ENCODE measurements at places on chromosomes 13 and 19.

GRCh38 chr13:86976521-86977324 is 694.4 kb upstream of the SLITRK5 start:
- DNase-seq = no peak

DNA sequence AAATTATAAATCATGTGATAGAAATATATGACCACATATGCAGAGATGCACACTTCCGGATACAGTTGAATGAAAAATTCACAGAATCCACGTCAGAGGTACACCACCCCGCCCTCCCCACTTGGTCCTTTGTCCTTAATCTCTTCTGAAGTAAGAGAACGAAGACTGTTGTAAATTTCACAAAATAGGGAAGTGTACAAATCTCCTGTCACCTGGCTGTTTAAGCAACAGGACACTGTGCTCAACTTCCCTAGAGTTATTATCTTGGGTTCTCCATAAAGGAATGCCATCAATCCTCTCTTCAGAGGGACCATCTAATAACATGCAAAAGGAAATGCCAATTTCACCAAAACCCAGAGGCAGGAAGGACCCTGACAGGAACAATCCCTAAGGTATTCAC is 10.5 kb upstream of the CEACAM6 start:
- no peak for DNase-seq

DNA sequence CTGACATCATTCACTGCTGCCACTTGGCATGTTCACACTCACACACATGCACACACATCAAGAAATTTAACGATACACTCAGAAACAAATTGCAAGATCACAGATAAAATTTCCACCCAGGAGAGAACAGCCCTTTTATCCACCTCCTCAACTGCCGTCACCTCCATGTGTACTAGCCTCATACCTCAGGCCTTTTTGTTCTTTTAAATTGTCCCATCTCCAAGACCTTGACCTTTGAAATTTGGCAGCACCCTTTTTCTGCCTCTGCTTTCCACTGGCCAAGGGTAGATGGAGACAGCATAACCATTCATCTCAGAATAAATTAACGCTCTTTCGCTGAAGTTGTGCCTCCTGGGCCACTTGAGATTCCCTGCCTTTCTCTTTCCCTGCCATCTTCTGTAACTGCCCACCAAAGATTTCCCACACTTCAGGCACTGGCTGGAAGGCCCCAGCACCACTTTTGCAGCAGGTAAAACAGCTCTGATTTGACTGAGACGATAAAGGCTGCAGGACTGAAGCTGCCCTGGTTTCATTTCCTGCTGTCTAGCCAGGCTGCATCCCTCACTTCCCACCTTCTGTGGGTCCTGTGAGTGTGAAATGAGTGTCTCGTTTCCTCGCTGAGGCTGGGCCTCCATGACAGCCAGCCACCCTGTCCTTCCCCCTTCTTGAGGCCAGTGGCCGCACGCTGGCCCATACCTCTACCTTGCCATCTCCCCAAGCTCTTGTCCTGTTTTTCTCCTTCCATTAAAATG is 39.3 kb downstream of the MBNL2 start:
- no peak for DNase-seq

GRCh38 chr19:2059422-2060201 is 8.6 kb upstream of the MKNK2 start:
- DNase-seq = no peak

GRCh38 chr19:4704317-4704673 is 19.3 kb downstream of the DPP9 start:
- DNase-seq = no peak

DNA sequence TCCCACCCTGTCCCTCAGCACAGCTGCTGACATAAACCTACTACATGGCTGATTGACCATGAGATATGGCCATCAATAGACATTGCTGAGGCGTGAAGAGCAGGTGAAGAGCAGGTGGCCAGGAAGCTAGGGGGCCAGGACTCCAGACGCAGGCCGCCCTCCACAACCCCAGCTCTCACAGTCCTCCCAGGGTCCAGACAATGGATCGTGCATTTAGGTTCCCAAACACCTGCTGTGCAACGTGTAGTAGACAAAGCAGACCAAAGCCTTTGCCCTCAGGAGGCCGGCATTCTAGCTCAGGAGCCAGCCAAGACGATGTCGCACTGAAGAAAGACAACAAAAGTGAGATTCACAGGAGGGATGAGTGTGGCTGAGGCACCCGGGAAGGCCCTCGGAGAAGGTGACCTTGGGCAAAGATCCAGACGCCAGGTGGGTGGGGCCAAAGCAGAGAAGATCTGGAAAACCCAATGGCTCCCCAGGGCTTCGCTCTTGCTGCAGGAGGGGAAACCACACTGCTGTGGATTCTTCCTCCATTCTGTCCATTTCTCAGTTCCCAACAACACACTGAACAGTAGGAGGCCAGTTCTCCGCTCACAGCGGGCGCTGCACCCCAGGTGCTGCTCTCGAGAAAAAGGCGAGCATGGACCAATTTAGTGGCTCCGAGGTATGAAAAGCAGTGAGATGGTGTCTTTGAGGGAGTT is 1.4 kb downstream of the FFAR1 start:
- no peak for DNase-seq

DNA sequence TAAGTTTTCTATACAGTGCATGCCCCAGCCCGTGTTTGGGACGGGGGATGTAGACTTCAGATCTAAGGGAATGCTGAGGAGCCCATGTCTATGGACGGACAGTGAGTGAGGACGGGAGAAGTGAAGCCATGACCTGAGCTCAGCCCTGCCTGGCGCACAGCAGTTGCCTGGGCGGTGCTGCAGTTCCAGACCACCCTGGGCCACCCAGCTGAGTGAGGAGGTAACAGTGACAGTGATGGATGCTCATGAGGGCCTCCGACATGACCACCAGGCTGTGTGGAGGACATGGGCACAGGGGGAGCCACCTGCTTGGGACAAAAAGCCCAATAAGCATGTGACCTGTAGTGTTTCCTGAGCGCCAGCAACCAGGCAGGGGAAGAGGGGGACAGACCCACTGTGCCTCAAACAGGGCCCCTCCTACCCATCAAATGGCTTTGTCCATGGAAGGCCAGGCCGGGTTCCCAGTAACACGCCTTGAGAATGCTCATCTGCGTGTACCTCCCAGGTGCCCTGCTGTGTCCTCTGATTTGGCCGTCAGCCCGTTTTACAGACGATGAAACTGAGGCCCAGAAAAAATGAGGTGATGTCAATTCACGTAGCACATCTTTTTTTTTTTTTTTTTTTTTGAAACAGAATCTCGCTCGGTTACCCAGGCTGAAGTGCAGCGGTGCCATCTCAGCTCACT is 22.6 kb downstream of the NOSIP start:
- no peak for DNase-seq

- no peak for DNase-seq
Measured at GRCh38 chr19:19459073-19459472, 53.6 kb downstream of the GATAD2A start.

DNA sequence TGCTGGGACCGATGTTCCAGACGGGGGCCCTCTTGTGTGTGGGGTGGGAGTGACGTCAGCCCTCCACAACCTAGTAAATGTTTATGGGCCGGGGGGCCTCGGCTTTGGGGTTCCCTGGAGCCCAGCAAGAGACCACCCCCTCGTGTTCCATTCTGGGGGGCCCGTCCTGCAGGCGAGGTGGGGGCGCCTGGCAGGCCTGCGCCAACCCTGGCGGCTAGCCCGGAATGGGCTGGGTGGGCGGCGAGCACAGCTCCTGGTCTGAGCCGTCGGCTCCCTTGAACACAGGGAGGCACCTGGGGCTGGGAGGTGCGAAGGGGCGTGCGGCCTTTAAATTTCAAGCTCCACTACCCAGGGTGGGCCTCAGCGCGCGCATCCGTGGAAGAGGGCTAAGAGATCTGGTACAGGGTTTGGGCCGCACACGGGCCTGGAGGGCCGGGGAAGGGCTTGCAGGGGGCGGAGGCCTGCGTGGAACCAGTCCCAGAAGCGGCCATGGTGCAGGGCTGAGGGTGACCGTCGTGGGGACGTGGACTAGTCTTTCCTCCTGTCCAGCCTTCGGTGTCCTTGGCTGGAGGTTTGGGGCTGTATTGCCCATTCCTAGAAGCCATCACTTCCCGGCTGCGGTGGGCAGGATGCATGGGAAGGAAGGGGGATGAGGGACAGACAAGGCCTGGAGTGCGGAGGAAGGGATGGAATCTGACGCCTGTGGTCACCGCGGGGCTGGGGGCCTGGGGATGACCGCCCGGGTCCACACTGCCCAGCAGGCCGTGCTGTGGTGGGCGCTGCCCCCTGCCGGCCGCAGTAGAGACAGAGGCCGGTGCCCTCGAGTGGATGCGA is 11.4 kb downstream of the NDUFA11 start:
- DNase-seq = no peak

DNA sequence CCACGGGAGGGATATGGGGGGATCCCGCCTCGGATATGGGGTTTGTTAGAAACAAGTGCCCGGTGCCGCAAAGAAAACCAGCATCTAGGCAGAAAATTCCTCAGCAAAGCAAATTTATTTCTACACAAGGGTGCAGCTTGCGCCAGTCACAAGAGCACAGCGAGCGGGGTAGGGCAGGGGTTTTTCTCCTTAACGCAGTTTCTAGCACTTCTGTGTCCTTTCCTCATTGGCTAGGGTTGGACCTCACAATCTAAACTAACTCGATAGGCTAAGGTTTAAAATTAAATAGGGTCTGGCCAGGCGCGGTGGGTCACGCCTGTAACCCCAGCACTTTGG is 595 bp downstream of the ZNF440 start:
- no peak for DNase-seq

- no peak for DNase-seq
Measured at GRCh38 chr19:28037186-28037585, 1175.8 kb downstream of the UQCRFS1 start.

GRCh38 chr13:61128850-61129645 is 286.6 kb downstream of the PCDH20 start:
- DNase-seq = no peak

- no peak for DNase-seq
Measured at GRCh38 chr13:113981611-113982295, 7.9 kb upstream of the C13orf46 start.

GRCh38 chr19:33595783-33596182 is 26.0 kb upstream of the CHST8 start:
- DNase-seq = no peak

DNA sequence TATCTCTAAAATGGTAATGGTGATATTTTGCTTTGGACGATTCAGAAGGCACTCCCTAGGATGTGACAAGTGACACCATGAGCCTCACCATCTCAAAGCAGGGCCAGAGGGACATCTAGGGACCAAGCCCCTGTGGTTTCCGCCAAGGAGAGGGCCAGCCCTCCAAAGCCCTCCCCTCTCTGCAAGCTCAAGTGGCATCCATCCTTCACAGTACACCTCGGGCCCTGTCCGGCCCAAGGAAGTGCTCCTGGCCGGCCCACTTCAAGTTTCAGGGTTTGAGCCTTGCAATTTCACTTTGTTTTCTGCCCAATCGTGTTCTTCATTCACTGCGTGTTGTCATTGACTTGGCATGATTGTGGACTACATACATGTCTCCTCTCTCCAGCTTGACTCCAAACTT is 82.5 kb downstream of the TSHZ3 start:
- DNase-seq = no peak

GRCh38 chr13:89401264-89401675 is 1730.1 kb downstream of the SLITRK5 start:
- DNase-seq = no peak

DNA sequence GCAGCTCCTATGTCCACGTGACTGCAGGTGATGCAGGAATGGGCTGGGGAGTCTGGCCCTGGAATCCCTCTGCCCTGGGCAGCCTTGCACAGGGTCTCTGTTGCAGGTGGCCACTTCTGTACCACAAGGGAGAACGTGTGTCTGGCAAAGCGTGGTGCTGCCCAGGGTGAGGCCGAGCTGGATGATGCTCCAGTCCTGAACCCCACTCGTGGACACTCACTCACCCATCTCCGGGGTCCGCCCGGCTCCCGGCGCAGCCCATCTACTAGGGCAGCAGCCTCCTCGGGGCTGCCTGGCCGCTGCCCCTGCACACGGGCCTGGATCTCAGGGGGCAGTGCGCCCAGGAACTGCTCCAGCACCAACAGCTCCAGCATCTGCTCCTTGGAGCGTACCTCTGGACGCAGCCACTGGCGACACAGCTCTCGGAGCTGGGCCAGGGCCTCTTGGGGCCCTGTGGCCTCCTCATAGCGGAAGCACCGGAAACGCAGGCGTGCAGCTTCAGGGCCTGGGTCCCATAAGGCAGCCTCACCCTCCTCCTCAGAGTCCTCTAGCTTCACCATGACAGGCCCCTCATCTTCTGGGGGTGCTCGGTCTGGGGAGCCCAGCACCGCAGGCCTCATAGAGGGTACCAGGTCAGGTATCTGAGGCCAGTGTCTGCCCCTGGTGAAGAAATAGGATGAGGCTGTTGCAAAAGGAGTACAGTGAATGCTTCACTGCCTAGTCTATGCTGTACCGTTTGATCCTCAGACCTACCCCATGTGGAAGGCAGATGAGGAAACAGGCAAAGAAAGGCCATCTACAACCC is 2.2 kb downstream of the MZF1 start:
- DNase-seq = no peak

DNA sequence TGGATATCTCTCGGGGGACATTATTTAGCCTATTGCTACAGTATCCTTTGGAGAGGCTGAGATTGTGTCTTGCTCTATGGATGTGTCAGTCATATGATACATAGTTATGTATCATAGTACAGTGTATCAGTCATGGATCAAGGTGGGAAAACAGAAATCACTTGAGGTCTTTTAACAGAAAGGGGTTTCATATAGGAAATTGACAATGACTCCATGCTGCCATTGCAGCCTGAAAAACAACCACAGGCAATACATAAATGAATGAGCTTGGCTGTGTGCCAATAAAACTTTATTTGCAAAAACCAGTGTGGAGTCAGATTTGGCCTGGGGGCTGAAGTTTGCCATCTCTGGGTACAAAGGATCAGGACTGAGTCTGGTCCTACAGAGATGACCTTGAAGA is 35.4 kb downstream of the COLGALT1 start:
- no peak for DNase-seq

DNA sequence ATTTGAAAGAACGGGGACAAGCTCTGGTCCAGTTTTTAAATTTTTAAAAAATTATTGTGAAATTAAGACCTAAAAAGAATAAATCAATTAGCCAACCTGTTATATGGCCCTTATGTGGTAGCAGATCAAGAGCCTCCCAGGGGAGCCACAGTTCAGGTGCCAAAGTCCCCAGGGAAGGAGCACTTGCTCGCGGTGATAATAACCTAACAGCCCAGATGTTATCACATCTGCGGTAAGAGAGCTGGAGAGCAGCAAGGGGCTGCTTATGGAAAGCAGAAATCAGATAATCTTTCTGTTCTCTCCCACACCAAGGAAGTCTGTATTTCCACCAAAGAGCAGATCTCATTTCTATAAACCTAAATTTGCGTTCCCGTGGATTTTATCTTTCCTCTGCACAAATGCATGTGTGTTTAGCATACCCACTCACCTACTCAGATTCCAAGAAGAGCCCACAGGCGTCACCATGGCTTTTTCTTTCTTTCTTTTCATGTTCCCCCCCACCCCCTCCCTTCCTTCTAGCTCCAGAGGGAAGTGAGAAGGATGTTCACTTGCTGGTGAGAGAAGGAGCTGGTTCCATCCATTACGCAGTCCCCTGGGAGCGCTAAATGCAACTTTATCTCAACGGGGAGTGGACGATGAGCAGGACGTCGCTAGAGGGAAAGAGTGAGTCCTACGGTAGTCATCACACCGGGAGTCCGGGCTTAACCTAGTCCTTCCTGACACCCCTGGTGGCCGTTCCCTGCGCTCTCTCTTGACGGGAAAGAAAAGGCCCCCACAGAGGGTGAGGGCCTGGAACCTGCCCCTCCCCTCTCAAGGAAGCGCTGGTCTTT is 1.6 kb upstream of the POU4F1 start:
- DNase-seq = no peak

Data from activated naive CD4-positive, alpha-beta T cell (primary cell).